Choroid plexus epithelial cell (primary cell): ENCODE measurements at places on chromosomes 16 and 17.

DNA sequence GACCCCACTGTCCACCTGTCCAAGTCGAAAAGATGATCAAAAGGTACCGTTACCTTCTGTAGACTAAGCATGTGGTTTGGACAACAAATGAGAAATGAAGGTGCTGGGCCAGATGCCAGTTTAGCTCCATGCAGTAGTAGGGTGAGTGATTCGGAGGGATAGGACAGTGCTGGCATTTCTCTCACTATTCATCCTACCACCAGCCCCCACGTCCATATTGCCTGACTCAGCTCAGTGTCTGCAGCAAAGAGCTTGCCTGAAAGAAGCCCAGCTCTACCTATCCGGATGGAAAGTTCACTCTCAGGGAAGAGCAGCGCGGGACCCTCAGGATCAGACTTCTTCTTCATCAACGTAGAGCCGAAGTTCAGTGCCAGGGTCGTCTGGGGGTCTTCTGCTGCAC, 145.0 kb downstream of the SLC39A11 start:
- DNase-seq: no peak

GRCh38 chr17:2856727-2857126, 60.5 kb downstream of the RAP1GAP2 start:
- no peak for DNase-seq

GRCh38 chr17:47225436-47225858, 16.3 kb downstream of the MYL4 start:
- DNase-seq: peak; percentile 92

- DNase-seq: no peak
These were observed 72.5 kb downstream of the CDH13 start for GRCh38 chr16:82699260-82699659.

- no peak for DNase-seq
These were observed 11.6 kb downstream of the MYO19 start for GRCh38 chr17:36523113-36523512.

GRCh38 chr16:58510097-58510775, 5.1 kb upstream of the SETD6 start:
- DNase-seq: no peak
